ENCODE measurements at places on chromosomes 2 and 18.
A peak's percentile ranks its signal among the peaks of the same experiment; 100 is the strongest.

GRCh38 chr18:43789234-43790000, 512.1 kb upstream of the SYT4 start:
- DNase-seq = no peak

GRCh38 chr2:69477627-69478026, 40.4 kb upstream of the NFU1 start:
- no peak for DNase-seq

DNA sequence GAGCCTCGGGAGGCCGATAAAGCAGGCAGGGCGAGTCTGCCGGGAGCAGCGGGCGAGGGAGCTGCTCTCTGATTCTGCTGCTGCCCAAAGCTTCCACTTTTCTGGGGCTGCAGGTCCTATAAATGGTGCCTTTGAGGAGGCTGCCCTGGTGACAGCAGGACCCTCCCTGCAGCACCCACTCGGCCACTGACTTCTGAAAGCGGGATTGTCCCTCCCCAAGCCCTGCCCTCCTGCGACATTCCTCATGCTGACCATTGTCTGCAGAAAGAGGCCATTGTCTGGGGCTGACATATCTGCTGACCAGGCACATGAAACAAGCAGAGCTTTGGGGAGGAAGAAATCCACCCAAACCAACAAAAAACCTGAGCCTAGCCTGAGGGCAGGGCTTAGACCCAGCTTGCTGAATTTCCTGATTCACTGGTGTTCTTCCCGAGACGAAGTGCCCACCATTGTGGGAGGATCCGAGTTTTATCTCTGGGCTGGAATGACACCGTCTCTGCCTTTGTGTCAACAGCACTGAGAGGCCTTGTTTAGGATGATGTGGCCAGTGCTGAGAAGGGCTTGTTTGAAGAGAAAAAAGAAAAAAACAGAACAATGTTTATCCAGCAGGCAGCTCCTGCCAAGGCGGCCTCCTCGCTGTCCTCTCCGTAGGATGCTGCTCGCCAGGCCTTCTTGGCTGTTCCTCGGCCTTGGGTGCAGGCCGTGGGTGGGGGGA, 129.7 kb downstream of the MYCN start:
- DNase-seq = no peak

- DNase-seq = no peak
These were observed 50.5 kb downstream of the PAX3 start for GRCh38 chr2:222248256-222248655.

DNA sequence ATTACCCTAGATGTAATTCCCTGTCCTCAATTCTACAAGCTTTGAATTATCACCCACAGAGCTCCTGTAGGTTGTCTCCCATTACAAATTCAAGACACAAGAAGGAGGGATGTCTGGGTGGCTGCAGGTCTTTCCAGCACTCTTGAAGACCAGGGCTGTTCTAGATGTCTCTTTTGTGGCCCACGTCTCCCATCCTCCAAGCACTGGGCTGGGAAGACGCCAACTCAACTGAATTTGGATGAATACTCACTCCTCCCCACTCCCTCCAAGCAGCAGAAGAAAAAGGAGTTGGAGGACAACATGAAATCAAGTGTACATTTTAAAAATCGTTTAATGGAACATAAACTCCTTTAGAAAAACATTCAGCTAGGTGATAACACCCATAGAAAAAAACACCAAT, 31.2 kb downstream of the SMAD7 start:
- no peak for DNase-seq

GRCh38 chr18:22564036-22564435, 146.3 kb upstream of the CTAGE1 start:
- no peak for DNase-seq

DNA sequence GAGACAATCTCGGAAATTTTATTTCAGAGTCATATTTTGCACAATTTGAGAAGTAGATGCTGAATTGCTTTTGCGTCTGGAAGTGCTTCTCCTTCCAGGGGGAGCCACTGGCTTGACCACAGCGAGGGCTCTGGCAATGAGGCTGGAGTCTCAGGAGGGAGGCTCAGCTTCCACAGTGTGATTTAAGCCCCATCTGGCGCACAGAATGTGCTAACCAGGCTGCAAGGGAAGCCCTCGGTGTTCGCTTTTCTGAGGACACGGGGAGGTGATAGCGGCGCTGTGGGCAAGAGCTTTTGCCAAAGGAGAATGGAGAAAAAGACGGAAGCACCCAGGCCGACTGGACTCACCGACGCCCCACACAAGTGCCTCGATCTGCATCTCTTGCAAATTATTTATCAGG, 52.4 kb downstream of the ADI1 start:
- DNase-seq = no peak

DNA sequence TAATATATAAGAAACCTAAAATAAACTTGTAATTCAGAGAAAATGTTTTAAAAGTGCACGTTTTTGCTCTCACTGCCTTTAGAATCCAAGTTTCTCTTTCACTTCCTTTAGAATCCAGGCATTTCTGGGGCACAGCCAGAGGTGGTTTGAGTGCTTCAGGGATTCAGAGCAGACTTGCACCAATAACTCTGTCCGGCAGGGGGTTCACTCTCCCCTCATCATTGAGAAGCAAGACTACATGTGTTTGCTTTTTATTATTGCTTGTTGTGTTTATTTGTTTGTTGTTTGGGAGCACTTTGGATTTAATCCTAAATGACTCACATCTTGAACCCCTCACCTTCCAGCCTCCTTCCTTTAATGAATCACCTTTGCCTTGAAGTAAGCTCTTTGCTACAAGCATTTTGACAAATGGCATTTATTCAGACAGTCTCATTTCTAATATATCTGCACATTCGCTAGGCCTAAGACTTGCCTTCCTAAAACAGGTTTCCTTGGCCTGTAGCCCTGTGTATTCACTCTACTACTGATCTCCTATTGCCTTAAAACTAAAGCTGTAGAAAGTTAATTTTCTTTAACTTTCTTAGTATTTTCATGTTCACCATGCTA, 233.5 kb upstream of the ATP5MC3 start:
- DNase-seq = peak; percentile 39

- no peak for DNase-seq
These were observed 42.9 kb downstream of the EIPR1 start for GRCh38 chr2:3334392-3335345.

DNA sequence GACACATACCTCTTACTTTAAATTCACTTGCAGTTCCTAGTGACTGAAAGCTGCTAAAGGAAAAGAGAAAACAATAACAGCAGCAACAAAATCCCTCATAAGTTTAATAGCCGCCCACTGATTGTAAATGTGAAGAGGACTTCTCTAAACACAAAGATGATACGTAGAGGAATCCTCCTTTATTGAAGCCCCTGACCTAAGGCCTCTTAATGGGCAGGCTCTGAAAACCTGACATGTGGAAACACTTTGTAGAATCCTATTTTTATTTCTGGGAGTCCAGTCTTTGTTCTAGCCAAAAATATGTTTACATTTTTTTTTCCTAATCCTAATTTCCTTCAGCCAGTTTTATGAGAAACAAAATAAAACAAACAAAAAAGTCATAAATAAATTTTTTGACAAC, 1277.7 kb upstream of the CELF4 start:
- DNase-seq = no peak
